RCC 7860 (cell line): ENCODE measurements at places on chromosomes 6 and 20.

GRCh38 chr6:149098700-149099276, 218.7 kb upstream of the TAB2 start:
- DNase-seq: no peak

DNA sequence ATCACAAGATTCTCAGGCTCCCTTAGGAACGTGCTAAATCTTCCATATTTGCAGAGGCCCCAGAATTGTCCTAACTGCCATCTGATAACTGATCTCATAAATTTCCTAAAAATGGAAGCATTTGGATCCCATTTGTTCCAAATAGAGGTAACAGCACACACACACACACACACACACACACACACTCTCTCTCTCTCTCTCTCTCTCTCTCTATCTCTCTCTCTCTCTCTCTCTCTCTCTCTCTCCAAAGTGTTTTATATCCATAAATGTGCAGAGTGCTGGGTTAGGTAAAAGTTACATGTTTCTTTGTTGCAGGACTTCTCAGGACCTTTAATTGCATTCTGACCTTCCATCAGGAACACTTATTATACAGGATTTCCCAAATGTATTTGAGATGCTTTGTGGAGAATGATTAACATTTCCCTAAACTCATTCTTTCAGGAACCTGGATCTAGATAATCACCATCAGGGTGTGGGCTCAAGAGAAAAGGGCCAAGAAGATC, 8.5 kb upstream of the STK38 start:
- DNase-seq: no peak

- no peak for DNase-seq
These were observed 23.1 kb downstream of the MOCS3 start for GRCh38 chr20:50981714-50982048.

DNA sequence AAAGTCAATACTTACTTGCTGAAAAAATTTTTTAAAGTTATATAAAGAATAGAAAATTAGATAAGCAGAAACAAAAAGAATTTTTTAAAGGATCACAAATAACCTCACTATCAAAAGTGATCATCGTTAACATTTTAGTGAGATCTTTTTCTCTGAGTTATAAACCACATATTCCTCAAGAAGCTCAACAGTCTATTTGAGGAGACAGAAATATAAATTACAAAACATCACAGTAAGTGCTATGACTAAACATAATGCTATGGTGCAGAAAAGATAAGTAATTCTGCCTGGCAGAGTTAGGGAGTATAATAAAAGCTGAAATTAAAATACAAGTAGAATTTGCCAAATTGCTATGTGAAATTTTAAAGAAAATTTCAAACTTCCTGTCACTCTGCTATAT, 226.7 kb downstream of the LMBRD1 start:
- DNase-seq: no peak

DNA sequence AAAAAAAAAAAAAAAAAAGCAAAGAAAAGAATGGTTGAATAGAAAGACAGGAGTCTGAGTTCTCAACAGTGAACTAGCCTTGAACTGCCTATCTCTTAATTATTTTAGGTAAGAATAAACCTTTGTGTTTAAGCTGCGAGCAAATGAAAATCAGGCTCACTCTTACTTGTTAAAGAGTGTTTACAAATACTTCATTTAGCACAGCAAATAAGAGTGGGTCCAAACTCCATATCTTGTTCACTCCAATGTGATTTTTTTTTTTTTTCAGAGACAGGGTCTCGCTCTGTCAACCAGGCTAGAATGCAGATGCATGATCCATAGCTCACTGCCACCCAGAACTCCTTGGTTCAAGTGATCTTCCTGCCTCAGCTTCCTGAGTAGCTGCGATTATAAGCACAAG, 11.9 kb downstream of the MCM9 start:
- DNase-seq: no peak

DNA sequence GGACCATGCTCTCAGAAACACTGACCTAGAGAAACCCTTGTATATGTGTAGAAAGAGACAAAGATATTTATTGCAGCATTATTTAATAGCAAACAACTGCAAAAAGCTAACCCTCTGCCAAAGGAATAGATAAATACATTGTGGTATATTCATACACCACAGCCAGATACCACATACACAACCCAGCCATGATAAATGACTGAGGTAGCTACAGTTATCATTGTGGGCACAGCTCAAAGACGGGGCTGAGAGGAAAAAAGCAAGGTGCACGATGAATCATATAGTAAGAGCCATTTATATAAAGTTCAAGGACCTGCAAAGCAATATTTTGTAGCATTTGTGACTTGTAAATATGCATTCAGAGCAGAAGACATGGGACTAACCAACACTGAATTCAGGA, 30.8 kb downstream of the RSPO4 start:
- DNase-seq: no peak

DNA sequence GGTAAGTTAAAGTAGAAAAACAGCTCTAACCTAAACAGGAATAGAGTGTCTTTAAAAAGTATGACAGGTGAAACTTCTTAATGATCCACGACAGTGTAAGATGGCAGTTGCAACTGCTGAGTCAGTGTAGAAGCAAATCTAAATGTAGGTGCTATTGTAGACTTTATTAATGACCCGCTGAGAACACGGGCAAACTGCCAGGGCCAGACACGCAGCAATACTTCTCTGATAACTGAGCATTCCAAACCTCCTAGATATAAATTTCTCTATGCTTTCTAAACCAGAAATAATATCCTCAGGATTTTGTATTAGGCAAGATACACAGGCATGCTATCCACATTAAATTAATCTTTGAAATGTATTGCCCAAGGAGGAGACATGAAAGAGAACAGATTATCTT, 1076.4 kb downstream of the HACE1 start:
- no peak for DNase-seq

- no peak for DNase-seq
These were observed 14.8 kb upstream of the ELOVL5 start for GRCh38 chr6:53363341-53364079.

GRCh38 chr6:28769626-28770402, 154.0 kb downstream of the TRIM27 start:
- peak; percentile 55 for DNase-seq

- no peak for DNase-seq
These were observed 62.8 kb upstream of the FOXO3 start for GRCh38 chr6:108497883-108498282.

- no peak for DNase-seq
These were observed 27.7 kb upstream of the VEGFA start for GRCh38 chr6:43742285-43742684.

GRCh38 chr6:331622-332521, 39.6 kb downstream of the DUSP22 start:
- DNase-seq: no peak

- no peak for DNase-seq
These were observed 4.0 kb upstream of the CD93 start for GRCh38 chr20:23090147-23090546.
